ENCODE measurements at places on chromosomes 1 and 21.

- no peak for DNase-seq
Observed at GRCh38 chr21:31914472-31914871, 41.7 kb downstream of the HUNK start.

GRCh38 chr1:95364546-95364945 lies 130.5 kb downstream of the RWDD3 start:
- DNase-seq, result no peak

- DNase-seq, result no peak
Observed at GRCh38 chr1:208405014-208405413, 160.8 kb upstream of the PLXNA2 start.

- DNase-seq, result no peak
Observed at GRCh38 chr1:79259390-79260336, 253.1 kb upstream of the ADGRL4 start.

DNA sequence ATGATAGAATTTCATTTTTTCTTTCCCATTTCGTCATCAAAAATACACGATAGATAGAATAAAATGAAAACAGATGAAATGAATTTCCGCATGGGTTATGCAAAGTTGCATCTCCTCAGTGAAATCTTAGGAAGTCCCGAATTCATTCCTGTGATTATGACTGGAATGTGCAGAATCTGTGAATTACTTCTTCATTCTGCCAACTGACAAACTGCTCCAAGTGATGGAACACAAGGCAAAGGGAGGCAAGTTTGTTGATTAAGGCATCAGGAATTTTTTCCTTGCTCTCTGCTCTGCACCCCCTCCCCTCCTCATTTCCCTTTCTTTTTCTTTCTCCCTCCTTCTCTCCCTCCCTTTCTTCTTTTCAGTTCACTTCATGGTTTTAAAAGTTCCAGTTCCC lies 37.0 kb upstream of the ADGRL4 start:
- no peak for DNase-seq

- no peak for DNase-seq
Observed at GRCh38 chr21:33196941-33197374, 32.8 kb upstream of the IFNAR2 start.

- no peak for DNase-seq
Observed at GRCh38 chr1:59346429-59346828, 49.5 kb downstream of the FGGY start.

DNA sequence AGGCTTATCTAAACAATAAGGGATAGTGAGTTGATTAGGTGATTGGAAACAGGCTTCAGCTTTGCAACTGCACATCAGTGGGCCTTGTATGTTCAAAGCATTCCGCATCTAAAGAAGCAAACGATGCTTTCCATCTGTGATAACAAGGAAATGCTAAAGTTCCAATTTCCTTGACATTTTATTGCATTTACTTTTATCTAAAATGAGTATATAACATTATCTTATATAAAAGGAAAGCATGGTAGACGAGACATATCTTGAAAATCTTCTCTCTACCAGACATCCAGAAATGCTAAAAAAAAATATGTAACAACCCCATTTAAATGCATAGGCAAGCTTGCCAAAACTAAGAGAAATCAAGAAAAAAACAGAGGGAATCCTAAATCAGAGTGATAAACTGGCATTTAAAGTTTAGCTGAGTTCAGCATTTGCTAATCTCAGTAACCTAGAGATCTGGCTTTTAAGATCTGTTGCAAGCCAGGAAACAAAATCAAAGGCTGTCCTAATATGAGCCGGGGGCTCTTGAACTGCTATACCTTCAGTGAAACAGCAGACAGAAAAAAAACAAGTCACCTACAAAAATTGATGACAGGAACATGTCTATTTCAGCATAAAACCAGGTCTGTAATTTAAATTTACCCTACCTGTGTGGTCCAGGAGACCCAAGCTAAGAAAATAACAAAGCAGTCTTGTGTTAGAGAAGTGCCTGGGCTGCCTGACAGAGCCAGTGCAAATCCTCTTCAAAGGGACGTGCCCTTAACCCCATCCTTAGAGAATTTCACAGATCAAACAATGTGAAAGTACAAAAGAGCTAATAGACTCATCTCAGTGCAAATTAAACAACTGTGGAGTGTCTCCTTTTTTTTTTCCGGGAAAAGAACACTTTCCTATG lies 3.1 kb upstream of the RGS13 start:
- no peak for DNase-seq

DNA sequence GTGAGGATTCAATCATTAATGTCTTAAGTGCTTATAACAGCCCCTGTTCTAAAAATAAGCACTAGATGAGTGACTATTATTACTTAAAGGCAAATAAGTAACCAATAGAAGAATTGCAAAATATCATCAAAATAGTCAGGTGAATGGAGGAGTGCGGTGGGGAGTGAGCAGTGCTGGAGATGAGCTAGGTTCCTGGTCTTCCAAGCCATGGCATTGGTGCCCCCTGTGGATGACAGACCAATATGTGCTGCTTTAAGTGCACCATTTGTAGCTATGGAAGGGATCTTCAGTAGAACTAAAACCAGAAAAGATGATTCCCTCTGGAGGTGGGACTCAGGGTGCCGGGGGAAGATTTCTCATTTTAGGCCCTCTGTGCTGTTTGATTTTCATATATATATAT lies 46.1 kb upstream of the SLC30A1 start:
- DNase-seq, result no peak

- DNase-seq, result no peak
Observed at GRCh38 chr1:22828484-22829308, 118.1 kb downstream of the EPHB2 start.

- no peak for DNase-seq
Observed at GRCh38 chr1:205301842-205302588, 19.5 kb downstream of the NUAK2 start.

- no peak for DNase-seq
Observed at GRCh38 chr1:50955116-50955515, 5.0 kb downstream of the FAF1 start.

DNA sequence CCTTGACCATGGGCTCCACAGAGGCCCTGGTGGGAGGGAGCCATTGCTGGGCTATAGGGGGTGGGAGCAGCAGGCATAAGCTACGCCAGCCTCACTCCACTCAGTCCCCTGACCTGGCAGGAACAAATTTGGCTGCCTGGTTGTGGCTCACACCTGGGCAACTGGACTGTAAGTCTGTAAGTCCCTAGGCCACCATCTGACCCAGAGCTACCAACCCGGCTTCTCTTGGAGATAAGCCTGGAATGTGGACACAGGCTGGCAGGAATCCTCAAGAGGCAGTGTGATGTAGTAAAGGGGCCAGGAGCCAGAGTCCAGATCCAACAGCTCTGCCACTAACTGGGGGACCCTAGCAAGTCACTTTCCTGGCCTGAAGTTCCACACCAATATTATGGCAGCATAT lies 11.4 kb downstream of the NCF2 start:
- no peak for DNase-seq

DNA sequence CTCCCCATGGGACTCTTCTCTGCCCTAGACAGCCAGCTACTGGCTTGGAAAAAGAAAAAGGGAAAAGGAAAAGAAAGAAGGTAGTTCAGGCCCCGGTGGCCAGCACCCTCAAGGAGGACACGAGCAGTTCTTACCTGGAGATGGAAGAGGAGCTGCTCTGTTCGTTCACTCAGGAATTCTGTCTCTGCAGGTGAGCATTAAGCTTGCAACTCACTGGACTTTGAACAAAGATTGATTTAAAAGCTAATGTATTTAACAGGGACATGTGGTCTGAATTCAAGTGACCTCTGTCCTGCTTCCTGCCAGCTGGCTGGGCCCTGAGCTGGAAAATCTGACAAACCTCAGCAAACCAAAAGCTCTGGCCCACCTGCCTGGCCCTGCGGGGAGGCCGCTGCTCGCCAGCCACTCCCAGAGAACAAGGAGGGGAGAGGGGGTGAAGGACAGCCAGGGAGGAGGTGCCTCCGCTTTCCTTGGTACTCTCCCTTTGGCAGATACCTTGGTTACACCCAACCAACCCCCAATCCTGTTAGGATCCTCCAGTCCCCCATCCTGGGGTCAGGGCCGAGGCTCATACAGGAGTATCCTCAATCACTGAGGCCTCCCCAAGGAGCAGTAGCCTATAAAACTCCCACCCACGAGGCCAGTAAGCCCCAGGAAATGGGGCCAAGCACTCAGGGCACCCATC lies at the start of gene PDZK1:
Gene PDZK1, minus strand, starts transcription at position 186 of the 685 bp plus-strand sequence. CDS start 19,347 bp downstream, outside the sequence.
- DNase-seq, result no peak

- no peak for DNase-seq
Observed at GRCh38 chr21:31338908-31339368, 5.1 kb downstream of the TIAM1 start.

DNA sequence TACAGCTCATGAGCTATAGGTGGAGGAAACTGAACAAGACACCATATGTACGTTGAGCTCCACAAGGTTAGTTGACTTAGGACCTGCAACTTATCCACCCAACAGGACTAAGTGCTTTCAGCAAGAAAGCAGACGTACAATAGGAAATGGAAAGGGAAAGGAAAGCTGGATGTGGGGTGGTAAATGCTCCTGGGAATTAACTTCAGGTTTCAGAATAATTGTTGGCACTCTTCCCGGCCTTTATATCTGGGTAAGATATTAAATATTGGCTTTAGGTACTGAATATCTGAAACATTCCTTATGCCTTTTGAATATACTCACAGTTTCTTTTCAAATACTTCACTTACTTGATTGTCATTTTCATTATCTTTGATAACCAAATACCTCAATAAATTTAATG lies 36.3 kb downstream of the GLMN start:
- DNase-seq, result no peak

DNA sequence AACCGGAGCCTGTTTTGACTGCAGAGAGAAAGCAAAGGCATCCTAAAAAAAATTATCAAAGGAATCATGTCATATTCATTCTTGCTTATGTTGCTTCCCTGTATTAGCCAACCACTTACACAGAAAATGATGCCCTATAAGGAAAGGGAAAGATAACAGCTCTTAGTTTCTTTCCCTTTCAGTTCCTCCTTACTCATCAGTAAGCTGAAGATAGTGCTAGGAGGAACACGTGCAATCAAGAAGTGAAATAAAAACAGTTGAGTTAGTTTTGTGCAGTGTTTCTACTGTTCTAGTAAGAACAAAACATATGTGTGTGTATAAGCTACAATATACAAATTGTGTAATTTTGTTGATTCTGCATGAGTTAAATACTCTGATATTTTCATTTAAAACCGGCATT lies 45.3 kb upstream of the MTF2 start:
- DNase-seq, result no peak

DNA sequence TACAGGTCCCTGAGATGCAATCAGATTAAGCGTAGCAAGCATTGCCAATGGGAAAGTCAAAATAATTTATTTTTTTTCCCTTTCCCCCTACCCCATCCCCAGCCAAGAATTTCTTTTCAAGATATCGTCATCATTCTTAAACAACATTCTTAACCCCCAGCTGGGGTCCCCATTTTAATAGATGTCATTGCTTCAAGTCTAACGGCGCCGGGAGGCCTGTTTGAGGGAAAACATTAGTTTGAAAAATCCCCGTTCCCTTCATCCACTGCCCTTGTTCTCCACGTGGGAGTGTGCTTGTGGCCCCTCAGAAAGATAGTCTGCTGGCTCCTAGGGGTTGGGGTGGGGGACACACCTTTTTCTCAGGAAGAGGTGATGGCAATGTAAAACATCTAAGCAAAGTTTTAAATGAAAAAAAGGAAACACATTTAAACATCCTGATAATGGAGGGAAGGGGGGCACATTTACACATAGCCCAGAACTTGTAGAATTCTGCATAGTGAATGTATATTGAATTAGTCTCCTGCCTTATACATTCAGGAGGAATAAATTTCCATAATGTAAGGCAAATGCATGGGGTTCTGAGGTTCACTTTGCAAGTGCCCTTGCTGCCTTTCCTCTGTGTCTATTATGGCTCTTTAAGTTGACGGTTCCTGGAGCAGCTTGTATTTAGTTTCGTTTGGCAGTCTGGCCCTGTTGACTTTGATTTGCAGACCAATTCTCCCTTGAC lies 6.8 kb downstream of the TRNP1 start:
- DNase-seq, result no peak

DNA sequence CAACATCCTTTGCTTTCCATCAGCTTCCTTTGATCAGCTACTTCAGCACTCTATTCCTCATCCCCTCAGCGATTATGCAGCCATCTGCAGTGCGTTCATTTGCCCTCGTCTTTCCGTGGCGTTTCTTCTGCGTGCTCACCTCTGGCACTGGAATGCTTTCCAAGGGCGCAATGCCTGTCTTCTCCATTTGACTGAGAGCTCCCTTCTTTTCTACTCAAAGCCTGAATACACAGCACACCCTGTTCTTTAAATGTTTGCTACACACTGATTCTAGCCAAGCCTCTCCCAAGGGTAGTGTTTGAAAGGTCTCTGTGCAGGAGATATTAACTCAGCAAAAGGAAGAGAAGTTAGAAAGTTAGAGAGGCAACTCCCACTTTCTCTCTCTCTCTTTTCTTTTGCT lies 22.6 kb downstream of the C1orf116 start:
- DNase-seq, result no peak

DNA sequence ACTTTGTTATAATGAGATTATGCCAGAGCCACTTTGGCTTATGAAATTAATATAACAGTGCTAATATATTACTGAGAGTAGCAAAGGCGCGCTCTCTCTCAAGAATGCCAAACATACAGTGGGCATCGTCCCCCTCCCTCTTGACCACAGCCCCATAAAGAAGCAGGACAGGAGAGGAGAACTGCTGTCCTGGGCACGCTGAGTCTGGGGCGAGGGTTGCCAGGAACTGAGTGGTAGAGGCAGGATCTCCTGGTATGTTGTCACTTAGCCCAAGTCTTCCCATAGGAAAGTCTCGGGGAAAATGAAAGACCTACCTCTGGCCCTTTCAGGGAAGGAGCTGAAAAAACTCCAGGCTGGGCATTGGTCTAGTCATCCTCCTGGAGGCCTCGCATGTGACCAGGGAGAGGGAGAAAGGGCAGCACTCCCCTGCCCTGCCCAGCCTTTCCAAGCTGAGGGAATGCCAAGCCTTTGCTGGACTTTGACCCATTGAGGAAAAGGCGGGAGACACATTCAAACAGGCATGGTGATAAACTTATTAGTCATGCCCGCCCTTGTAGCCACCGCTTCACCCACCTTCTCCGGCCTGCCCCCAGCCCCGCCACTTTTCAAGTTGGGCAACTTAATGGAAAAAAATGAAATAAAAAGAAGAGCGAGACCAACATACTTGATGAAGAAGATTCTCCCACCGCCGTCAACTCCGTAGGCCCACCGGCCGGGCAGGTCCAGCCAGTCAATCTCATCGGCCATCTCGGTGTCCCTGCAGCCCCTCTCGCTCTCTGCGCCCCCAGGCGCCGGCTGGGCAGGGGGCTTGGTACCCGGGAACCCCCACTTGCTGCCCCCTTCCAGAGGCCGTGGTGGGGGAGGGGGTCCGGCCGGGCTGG lies 17.4 kb upstream of the PLEKHA6 start:
- no peak for DNase-seq

GRCh38 chr1:115648717-115649691 lies 7.2 kb downstream of the VANGL1 start:
- no peak for DNase-seq

GRCh38 chr1:6239950-6240768 lies 3.8 kb upstream of the HES3 start:
- no peak for DNase-seq

- DNase-seq, result no peak
Observed at GRCh38 chr1:67616394-67616985, 68.5 kb upstream of the GADD45A start.

GRCh38 chr1:41473738-41474362 lies 10.6 kb downstream of the EDN2 start:
- no peak for DNase-seq

GRCh38 chr1:194117582-194117981 lies 931.2 kb upstream of the B3GALT2 start:
- no peak for DNase-seq

All from activated naive CD8-positive, alpha-beta T cell treated with anti-CD3 and anti-CD28 coated beads, Interleukin-2, amount 50 U/mL, for 16 hours (primary cell).